ENCODE measurements at places on chromosomes 5 and 9. TPM values are rescaled to one million over a fixed set of nuclear protein-coding genes. Genes with fewer than 3 reads are reported as not detected.

Gene ADAMTS2
- total RNA-seq: not detected

Gene EGFLAM
- not detected for total RNA-seq

Gene PCDHA1
- total RNA-seq: not detected

Gene SREK1
- total RNA-seq: 20.1 TPM

Gene SPINK7
- not detected for total RNA-seq

Gene TSLP
- 0.79 TPM for total RNA-seq

Gene NAA35
- total RNA-seq: 28.1 TPM

Gene BSPRY
- not detected for total RNA-seq

Gene COL15A1
- total RNA-seq: 2.9 TPM

Gene NUTM2F
- total RNA-seq: not detected

Gene PTGR1
- 111 TPM for total RNA-seq

Gene STPG3
- total RNA-seq: not detected

Gene TICAM2
- 16.0 TPM for total RNA-seq

Gene SPINK14
- not detected for total RNA-seq

Gene SLCO6A1
- total RNA-seq: not detected

Gene OR1J1
- total RNA-seq: not detected

Gene KDM3B
- total RNA-seq: 29.8 TPM

Gene PPP2R2B
- 7.6 TPM for total RNA-seq

- peak; percentile 89 for DNase-seq
Observed at GRCh38 chr9:31848505-31849285, 535.7 kb upstream of the ACO1 start.

- no peak for DNase-seq
Observed at GRCh38 chr9:133107961-133108793, 12.9 kb downstream of the RALGDS start.

DNA sequence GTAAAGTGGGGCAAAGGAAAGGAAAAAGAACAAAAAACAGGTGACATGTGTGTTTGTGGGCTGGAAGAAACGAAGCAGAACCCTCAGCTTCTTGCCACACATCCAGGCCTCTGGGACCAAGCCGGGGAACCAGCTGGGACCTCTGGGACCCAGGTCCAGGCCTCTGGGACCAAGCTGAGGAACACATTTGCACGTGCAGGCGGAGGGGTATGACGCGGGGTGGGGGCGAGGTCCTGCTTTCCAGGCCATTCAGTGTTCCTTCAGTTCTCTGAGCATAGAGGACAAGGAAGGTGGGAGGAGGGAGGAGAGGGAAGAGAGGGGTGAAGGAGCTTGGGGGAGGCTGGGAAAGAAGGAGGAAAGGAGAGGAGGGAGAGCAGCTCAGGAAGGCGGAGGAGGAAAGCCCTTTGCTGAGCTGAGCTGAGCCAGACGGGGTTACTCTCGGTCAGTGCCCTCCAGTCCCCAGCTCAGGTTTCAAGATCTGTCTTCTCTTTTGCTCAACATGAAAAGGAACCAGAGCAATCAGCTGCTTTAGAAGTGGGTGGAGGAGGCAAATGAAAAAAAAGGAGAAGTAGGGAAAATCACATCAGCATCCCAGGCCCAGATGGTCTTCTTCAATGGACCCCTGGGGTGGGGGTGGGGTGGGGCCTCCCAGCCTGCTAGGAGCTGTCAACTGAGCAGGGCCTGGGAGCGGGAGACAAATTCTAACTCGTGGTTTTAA, 59.1 kb downstream of the ABCA1 start:
- peak; percentile 86 for DNase-seq

DNA sequence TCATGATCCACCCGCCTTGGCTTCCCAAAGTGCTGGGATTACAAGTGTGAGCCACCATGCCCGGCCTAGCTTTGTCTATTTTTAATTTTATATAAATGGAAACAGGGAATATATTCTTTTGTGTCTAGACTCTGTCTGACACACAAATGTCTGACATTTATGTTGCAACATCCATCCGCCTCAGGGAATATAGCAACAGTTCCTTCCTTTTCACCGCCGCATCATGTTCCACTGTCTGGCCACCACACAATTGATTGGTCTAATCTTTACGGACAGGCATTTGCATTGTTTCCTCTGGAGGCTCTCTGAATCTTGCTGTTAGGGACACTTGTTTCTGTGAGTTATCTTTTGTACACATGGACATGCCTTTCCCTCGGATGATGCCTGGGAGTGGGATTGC, 20.1 kb upstream of the TBC1D9B start:
- no peak for DNase-seq

DNA sequence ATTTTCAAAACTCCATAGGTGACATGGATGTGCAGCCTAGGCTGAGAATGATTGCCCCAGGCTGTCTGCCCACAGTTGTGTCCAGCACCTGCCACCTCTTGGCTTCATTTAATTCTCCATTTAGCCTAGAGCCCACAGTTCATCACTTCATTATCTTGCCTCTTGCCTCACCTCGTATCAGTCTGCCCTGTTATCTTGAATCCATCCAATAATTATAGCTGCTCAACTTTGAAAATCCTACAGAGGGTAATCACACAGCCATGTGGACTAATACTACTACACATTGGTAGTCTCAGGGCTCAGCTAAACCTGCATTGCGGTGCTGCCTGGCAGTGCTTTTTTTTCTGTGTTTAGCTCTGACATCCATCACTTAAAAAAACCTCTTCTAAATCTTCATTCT, 7.4 kb downstream of the UGCG start:
- DNase-seq: no peak

DNA sequence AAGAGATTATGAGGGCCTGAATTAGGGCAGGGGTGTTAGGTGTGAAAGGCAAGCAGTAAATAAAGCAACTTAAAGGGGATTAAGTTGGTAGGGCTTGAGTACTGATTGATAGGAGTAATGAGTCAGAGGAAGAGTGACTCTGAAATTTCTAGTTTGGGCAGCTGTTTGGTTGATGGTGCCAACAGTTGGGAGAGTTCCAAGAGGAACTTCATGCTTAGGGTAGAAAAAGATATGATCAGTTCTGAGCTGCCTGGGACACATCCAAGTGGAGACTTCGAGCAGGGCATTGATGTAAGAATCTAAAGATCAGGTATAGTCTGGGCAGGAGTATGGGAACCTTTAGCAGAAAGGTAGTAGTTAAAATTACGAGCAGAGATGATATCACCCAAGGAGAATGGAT, 10.2 kb downstream of the MAMDC2 start:
- DNase-seq: peak; percentile 91

GRCh38 chr9:2502760-2503159, 118.8 kb upstream of the VLDLR start:
- DNase-seq: peak; percentile 79

DNA sequence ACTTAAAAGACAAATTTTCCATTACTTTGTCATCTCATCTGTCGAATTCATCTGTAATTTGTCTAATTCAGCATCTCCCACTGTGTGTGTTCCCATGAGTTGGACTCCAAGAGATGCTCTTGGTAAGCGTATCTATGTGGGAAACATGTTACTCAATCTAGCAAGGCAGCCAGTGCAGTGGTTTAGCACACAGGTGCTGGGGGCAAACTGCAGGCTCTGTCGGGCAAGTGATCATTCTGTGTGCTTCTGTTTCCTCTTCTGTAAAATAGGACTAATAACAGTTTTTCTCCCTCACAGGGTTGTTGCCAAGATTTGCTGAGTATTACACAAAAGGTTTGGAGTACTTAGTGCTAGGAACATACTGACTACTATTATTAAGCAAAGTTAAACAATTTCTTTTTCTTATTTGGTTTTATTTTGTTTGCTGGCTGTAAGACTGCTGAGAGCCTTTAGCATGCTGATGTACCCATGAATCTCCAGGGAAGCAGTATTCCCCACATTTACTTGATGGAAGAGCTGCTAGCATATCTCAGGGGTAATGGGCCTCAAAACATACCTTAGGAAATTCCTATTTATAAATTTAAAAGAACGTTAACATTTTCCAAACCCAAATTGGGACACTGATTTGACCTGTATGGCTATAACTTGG, 709 bp upstream of the GAPT start:
- no peak for DNase-seq

DNA sequence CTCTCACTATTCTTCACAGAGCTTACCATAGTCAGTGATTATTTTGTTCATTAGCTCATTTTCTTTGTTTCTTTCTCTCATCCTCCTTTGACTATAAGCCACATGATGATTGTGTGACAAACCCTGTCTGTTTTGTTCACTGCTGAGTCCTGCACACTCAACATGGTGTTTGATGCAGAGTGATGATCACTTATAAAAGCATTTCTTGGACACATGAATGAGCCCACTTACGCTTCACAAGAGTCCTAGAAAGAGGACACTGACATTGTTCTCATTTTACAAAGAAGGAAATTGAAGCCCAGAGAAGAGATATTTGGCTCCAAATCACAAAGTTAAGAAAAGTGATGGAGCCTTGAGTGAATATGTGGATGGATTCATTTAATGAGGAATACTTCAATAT, 13.4 kb downstream of the ABLIM3 start:
- no peak for DNase-seq

DNA sequence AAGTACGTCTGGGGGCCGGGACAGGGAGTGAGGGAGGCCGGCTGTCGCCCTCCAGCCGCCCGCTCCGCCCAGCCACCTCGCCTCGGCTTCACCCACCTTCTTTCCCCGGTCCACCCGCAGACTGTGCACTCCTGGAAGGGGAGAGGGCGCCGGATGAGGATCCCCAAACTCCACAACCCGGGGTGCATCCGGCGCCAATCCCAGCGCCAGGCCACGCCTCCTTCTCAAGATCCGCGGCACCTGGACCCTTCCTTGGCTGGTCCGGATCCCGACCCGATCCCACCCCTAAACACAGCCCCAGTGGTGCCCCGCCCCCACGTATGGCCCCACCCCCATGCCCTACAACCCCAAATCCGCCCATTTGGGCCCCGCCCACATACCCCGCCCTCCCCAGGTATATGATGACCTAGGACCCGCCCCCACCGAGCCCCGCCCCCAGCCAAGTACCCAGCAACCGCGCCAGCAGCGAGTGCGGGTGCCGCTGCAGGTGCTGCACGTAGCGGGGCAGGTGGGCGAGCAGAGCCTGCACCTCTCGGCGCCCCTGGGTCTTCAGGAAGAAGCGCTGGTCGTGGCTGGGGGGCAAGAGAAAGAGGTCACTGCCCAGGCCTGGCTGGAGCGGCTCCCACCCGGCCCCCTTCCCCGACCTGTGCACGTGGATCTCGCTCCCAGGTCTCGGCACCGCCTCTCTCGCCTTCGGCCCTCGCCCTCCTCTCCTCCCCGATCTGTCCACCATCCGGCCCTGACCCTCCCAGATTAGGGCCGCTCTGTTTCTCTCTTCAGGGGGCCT, 3.2 kb downstream of the PIP5KL1 start:
- DNase-seq: no peak

DNA sequence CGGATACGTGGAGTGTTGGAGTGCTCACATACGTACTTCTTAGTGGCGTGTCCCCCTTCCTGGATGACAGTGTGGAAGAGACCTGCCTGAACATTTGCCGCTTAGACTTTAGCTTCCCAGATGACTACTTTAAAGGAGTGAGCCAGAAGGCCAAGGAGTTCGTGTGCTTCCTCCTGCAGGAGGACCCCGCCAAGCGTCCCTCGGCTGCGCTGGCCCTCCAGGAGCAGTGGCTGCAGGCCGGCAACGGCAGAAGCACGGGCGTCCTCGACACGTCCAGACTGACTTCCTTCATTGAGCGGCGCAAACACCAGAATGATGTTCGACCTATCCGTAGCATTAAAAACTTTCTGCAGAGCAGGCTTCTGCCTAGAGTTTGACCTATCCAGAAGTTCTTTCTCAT, 73.5 kb upstream of the OTULINL start:
- DNase-seq: no peak

DNA sequence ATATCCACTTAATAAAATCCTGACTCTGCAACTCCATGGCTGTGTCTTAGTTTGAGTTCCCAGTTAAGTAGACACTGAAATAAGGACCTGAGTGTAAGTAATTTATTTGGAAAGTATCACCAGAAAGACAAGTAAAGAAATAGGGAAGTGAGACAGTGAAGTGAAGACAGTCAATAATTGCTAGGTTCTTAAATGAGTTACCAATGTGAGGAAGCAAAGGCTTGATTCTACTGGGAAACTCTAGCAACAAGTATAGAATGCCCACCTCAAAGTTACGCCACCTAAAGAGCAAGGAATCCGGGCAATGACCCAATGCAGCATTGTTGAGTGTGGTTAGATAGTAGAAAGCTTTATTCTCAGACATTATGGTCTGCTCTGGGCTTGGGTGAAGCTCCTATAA, 383.9 kb downstream of the TLR4 start:
- DNase-seq: no peak

- DNase-seq: no peak
Observed at GRCh38 chr9:107914151-107914550, 424.6 kb upstream of the KLF4 start.

DNA sequence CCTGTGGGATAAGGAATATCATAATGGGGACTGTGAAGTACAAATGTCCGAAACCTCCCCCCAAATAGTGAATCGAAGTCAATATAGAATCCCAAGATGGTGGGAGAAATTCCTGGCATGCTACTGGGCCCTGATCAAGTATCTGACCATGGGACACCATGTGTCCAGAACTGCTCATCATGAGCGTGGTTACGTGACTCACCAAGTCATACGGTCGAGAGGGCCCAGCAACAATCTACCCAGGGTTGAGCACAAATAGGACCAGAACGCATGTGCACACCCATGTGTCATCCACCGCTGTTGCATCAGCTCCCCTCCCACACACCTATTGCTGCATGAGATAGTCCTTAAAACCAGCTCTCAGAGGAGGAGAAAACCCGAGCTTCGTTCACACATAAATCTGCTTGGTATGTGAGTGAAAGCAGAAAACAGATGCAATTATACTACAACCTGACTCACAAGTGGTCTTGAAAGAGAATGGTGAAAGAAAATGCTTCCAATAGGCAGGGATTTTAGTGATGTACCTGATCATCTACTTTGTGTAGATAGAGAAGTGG, 353.2 kb downstream of the CWC27 start:
- peak; percentile 78 for DNase-seq

GRCh38 chr9:136949239-136949816, 2.7 kb upstream of the LCN12 start:
- DNase-seq: no peak

DNA sequence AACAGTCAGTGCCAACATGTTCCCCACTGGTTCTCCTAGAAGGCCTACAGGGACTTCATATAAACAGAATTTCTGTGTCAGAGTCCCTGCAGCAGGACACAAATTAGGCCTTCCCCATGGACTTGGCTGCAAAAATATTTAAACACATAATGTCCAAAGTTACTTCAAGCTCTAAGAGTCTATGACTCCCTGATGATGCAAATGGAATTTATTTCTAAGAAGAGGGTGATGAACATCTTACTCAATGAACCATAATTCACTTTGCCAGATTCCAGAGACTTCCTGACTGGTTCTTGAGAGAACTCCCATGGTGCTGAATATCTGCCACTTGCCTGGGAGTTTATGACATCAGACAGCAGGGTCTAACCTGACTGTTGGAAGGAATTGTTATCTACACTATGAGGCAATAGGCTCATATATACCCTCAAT, 32.7 kb upstream of the ADRA1B start:
- DNase-seq: peak; percentile 76

DNA sequence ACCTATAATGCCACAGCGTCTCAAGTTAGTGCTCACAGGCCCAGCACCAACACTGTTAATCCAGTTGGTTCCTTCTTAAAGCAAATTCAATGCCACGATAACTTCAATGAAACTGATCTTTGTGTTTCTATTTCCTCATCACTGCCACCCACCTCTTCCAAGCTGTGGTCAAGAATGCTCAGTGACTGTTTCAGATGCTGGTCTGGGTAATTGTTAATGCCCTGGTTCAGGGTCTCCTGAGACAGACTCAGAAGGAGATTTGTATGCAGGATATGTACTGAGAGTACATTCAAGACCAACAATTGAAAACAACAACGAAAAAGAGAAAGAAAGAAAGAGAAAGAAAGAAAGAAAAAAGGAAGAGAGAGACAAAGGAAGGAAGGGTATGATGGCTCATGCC, 505.3 kb downstream of the TLE4 start:
- DNase-seq: no peak

GRCh38 chr5:14250748-14251701, 107.9 kb downstream of the TRIO start:
- no peak for DNase-seq
